ENCODE measurements at places on chromosomes 6 and 20.

GRCh38 chr20:21432911-21433310, 35.6 kb upstream of the NKX2-4 start:
- no peak for DNase-seq

GRCh38 chr6:170008294-170008785, 256.9 kb downstream of the ERMARD start:
- no peak for DNase-seq

DNA sequence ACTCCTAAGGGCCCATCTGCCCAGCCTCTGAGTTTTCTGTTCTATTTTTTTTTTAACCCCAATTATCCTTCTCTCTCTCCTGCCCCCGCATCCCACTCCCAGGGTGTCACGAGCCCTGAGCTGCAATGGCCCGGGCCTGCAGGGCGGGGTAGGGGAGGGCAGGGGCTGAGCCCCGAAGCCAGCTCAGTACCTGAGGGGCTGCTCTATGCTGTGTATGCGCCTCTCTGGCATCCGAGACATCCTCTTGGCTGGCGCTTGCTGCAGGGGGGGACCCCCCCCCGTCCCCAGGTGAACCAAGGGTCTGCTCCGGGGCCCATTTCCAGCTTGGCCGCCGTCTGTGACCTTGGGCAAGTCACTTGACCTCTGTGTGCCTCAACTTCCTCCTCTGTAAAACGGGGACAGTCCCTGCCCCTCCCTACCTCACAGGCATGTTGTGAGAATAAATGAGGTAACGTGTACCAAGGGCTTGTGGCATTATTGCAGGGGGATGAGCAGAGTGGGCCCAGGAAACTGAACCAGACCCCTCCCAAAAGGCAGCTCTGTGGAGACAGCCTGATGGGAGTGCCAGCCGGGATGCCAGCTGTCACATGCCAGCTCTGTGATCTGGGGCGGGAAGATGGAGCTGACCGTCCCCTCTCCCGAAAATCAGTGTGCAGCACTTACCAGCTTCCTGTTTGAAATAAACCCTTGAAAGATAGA, 13.0 kb upstream of the MYL9 start:
- DNase-seq: no peak

DNA sequence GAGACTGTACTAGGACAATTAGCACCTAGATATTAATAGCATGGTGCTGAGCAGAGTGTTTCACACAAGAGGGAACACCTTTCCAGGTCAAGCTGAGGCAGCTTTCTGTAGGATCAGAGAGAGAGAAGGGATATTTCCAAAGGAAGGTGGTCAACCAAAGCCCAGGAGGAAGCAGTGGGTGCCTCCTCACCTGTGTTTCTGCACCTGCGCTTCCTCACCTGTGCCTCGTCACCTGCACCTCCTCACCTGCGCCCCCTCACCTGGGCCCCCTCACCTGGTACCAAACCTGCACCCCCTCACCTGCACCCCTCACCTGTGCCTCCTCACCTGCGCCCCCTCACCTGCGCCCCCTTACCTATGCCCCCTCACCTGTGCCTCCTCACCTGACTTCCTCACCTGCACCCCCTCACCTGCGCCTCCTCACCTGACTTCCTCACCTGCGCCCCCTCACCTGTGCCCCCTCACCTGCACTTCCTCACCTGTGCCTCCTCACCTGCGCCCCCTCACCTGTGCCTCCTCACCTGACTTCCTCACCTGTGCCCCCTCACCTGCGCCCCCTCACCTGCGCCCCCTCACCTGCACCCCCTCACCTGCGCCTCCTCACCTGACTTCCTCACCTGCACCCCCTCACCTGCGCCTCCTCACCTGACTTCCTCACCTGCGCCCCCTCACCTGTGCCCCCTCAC, 67.9 kb downstream of the TTLL2 start:
- DNase-seq: no peak

DNA sequence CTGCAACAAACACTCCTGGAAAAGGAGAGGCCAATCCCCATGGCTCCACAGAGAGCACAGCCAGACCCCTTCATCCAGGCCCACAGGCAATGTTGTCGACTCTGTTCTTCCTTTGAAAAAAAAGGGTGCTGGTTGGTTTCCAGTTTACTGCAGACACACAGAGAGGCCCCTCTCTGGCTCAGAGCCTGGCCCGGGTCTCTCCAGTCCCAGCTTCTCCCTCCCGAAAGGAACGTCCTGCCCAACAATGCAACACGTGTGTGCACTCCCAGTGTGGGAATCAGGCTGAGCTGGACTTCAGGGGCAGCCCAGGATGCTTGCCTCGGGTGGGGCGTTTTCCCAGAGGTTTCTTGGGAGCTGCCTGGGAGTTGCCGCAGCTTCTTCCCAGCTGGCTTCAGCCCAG, 4.5 kb upstream of the NKAIN4 start:
- DNase-seq: no peak

GRCh38 chr6:142857233-142857761, 87.7 kb downstream of the HIVEP2 start:
- no peak for DNase-seq

GRCh38 chr6:34384321-34385153, 7.9 kb downstream of the NUDT3 start:
- DNase-seq: no peak

DNA sequence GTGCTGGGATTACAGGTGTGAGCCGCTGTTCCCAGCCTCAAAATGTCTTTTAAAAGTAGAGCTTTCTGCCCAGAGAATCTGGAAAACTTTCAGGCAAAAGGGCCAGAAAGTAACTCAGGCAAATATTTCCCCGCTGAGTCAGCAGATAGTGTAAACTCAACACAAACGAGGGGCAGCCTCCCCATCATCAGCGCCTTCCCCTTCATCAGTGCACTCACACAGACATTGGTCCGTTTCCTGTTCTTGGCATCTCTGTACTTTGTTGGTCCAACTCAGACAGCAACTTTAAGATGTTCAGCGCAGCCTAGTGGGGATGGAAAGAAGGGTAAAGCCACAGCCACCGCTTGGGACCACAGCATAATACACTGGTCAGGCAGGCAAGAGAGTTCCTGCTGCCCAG, 69.5 kb downstream of the CSE1L start:
- no peak for DNase-seq

DNA sequence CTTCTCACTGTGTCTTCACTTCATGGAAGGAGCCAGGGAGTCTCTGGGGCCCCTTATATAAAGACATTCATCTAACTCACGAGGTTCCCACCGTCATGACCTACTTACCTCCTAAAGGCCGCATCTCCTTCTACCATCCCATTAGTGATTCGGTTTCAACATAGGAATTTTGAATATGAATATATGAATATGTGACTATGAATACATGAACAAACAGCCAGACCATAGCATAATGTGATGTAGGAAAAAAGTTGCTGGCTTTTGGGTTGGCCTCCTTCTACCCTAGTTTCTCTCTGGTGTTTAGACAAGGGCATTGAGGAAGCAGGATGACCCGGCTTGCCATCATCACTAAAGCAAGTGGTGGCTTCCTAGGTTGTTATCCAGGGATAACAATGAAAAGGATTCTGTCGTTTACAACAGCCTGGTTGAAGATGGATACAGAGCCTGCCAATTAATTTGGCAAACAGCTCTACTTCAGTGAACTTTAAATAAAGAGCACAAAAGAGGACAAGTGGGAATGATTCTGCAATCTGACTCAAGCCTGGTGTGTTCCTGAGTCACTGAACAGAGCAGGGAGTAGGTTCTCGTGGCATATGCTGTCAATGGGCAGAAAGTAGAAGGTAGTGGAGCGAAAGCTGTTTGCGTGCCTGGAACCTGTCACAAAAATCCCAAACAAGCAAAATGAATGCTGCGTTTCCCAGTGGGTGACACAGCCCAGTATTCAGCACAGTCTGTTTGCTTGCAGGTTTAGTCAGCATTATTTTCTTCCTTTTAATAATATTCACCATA, 44.0 kb upstream of the DOK5 start:
- DNase-seq: no peak

- no peak for DNase-seq
Observed at GRCh38 chr20:4119854-4120209, 104.5 kb upstream of the RNF24 start.

DNA sequence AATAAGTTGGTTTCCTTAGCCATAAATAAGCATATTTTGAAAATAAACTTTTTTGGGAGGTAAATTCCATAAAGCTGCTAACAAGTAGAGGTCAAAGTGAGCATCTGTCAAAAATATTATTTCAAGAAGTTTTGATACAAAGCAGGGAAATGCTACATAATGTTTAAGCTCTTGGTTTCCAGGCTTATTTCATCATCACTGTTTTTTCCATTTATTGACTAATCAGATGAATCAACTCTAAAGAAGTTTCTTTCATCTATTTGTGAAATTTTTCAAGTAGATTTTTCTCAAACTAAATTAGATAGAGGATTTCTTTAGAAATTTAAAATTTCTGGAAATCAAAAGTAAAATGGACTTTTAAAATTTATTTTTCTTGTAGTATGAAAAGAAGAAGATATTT, 89.5 kb upstream of the TBX18 start:
- no peak for DNase-seq

- DNase-seq: no peak
Observed at GRCh38 chr20:8782804-8783203, 286.1 kb upstream of the PLCB4 start.

DNA sequence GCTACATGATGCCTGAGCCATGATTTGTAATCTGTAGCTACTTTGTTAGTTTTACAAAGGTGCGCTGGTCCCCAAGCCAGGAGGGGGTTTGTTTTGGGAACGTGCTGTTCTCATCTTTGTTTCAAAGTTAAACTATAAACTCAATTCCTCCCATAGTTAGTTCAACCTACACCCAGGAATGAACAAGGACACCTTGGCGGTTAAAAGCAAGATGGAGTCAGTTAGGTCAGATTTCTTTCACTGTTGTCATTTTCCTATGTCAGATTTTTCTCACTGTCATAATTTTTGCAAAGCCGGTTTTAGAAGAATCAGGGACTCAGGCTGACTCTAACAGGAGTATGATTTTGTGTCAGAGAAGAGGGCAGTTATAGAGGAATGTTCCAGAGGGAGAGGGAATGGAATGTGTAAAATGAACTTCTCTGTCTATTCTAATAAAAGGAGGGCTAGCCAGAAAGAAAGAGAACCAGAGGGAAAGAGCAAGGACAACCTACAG, 2.3 kb upstream of the GMPR start:
- DNase-seq: no peak

GRCh38 chr20:47789081-47789763, 3.9 kb upstream of the SULF2 start:
- no peak for DNase-seq

GRCh38 chr6:94300424-94301144, 881.2 kb upstream of the EPHA7 start:
- DNase-seq: no peak

DNA sequence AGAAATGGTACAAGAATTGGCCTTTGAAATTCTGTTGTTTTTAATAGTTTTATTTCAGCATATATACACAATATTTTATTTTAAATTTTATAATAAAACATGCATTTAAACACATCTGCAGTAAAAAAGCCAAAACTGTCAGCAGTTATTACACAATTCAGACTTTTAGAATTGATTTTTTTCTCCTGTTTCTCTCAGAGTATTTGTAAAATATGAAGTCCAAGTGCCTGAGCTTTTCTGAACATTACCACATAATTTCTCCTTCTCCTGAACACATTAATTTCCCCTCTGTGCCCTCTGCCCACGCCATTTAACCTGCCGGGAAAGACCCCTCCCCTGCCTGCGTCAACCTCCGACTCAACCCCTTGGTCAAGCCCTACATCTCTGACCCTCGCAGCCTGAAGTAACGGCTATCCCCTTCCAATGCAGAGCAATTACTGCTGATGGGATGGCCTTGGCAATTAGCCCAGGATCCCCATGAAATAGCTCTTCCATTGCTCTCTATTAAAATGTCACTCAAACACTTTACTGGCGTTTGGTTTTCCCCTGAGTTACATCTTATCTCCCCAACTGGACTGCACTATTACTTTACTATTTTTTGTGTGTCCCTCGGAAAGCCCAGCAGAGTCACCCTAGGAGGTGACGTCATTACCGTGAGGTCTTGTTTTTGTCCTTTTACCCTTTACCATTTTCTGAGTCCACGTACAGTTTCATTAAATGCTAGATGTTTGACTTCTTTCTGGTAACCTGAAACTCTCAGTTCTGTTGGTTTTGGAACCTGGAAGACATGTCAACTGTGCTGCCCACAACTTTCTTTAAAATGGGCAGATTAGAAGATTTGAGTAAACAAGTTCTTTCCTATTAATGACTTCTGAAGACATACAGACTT, 146.7 kb upstream of the TAB2 start:
- DNase-seq: peak; percentile 19

- DNase-seq: no peak
Observed at GRCh38 chr6:154356113-154356512, 490 bp downstream of the IPCEF1 start.

DNA sequence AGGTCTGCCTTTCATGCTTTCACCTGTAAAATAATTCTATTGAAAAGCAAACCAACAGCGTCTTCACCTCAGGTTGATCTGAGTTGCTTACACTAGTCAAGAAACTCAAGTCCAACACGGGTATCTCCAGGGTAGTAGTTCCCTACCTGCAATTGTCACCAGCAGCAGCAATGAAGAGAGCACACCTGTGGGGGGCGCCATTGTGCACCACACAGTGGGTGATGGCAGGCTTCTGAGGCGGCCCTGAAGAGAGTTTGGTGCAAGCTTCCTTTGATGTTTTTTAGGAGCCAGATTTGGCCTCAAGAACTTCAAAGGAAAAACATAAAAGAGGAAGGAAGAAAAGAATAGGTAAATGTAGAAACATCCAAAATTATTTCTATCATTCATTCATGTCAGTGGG, 45.1 kb downstream of the KIAA0319 start:
- DNase-seq: no peak
